Stimulated activated CD4-positive, alpha-beta T cell treated with anti-CD3 and anti-CD28 coated beads, Interleukin-1b, Interleukin-23, amount 100 ng/mL, for 1 hour (primary cell): ENCODE measurements at places on chromosomes 6 and 20.

DNA sequence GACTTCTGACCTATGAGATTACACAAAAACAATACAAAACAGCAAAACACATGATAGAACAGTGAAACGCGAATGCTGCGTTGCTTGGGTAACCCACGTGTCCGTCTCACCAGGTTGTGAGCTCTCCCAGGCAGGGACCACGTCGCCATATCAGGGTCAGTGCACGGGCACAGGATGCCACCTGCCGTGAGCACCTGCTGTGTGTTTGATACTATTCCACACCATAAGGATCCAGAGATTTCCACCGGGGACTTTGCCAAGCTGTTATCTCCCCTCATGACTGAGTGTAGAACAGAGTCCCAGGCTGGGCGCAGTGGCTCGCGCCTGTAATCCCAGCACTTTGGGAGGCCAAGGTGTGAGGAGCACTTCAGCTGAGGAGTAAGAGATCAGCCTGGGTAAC is 288.0 kb downstream of the BMP7 start:
- DNase-seq, result no peak

DNA sequence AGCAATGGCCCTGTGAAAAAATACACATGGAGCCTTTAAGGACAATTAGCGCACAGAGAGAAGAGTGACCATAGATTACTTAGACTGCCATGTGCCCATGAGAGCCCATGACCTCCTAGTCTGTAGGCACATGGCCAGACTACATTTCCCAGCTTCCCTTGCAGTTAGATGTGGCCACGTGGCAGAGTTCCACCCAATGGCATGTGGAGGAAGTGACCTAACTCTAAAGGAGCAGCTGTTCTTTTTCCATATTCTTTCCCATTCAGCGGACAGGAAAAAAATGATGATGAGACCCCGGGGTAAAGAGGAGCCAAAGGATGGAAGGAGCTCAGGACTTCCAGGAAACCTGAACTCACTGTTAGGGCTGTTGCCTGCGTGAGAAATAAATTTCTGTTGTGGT is 116.6 kb downstream of the CBLN4 start:
- DNase-seq, result no peak

DNA sequence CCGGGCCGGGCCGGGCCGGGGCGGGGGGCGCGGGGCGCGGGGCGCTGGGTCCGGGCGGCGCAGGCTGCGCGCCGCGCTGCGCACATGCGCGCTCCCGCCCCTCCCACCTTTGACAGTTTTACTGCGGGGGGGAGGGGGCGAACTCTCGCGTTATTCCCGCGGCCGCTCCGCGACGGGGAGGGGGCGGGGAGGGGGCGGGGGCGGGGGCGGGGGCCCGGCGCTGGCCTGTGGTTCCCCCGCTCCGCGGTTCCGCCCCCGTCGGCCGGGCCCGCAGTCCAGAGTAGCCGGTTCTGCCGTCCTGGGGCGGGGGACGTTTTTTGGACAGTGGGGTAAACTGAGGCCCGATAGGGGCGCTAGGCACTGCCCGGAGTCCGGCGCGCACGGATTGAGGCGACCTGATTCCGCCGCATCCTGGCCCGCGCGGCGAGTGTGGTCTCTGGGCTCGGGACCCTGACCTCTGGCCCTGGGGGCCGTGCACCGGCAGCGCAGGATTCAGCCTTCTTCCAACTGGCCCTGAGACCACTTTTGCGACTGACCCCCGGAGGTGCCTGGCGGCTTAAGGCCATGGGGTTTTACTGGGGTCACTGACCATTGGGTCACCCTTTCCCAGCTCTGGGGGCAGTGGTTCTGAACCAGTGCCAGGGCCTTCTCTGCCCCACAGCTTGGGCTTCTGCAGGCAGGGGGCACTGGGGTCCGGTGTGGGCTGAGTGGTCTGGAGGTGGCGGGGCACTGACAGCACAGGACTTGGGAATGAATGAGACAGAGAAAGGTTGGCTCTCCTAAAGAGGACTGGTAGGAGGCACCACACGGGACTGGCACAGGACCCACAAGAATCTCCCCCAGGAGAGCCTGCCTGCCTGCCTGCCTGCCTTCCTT is at the start of gene ZNF512B:
TSS of gene ZNF512B (minus strand) at position 93 of the 876 bp plus-strand sequence. CDS start 1,980 bp downstream, outside the sequence.
- no peak for DNase-seq

DNA sequence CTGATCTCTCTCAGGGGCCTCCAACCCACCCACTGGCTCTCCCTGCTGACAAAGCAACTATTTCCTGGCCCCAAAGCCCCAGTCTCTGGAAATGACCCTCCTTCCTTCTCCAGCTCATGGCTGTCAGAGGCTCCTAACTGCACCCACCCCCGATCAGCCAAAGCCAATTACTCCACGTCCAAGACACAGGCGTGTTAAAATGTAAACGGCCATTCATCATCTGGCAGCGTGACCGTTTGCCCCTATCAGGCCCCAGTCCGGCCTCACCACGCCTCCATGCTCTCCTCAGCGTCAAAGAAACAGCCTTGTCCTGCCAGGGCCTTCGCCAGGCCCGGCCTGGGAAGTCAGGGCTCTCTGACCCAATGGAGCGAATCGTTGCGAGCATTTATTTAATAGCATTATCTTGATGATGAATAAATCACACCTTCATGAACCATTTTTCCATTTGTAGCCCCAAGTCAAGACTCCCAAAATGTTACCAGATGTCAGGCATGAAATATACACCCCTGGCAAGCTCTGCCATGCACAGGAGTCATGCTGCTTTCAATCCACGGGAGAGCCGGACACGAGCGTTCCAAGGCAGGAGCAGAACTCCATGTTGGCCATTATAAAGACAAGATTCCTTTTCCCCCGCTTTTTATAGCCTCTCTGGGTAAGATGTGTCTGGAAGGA is 17.7 kb downstream of the RIPOR3 start:
- DNase-seq, result no peak

- no peak for DNase-seq
These were observed 17.2 kb upstream of the MDGA1 start for GRCh38 chr6:37714836-37715420.

DNA sequence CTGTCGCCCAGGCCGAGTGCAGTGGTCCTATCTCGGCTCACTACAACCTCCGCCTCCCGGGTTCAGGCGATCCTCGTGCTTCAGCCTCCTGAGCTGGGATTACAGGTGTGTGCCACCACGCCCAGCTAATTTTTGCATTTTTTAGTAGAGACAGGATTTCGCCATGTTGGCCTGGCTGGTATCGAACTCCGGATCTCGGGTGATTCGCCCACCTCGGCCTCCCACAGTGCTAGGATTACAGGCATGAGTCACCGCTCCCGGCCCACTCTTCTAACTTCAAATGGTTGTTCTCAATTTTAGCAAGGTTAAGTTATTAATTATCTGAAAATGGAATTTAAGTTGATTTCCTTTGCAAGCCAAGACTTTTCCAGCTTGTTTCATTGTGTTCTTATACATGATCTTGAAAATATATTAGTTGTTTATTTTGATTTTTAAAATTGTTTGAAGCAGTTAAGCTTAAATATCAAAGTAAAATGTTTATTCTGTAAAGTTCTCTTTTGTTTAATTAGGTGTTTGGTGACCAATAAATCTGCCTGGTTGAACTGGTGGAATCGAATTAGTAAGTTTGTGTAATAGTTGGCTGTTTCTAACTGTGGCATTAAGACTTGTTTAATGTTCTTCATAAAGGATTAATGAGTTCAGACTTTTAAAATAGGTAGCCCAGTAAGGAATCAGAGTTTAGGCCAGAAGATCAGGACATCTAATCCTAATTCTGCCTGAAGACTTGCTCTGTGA is 2.3 kb downstream of the PM20D2 start:
- peak; percentile 6 for DNase-seq

GRCh38 chr20:38178065-38178491 is 13.0 kb upstream of the TGM2 start:
- no peak for DNase-seq

DNA sequence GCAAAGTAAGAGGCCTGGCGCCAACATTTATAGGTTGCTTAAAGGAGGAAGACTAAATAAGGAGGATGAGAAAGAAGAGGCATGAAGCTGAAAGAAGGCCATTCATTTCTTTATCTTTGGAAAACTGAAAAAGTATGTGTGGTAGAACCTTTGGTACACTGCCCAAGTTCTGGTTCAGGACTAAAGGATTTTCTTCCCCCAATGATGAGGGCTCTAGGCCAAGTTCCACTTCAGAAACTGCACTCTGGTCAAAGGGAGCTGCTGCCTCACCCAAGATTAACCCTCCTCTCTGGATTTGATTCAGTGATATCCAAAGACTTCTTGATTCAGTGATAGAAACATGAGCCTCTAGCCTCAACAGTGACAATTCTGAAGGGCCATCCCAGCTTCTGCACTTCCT is 5.0 kb upstream of the KPNA5 start:
- no peak for DNase-seq

GRCh38 chr6:113982055-113982550 is 11.2 kb upstream of the HDAC2 start:
- no peak for DNase-seq

DNA sequence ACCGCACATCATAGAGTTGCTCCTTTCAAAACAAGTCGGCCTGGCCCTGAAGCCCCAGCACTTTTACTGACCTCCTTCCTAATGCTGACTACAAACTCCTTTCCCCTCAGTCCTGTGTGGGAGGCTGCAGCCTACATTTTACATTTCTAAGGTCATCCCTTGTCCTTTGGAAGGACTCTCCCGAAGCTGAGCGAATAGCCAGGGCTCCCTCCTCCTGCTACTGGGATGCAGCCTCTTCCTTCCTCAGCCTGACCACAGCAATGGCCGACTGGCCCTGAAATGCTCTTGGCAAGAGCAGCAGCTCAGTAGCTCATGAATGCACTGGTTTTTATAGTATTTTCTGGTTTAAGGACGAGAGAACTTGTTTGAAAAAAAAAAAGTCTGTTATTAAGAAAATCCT is 679 bp downstream of the ADGRF5 start:
- no peak for DNase-seq
